ENCODE measurements at places on chromosomes 4 and X.

DNA sequence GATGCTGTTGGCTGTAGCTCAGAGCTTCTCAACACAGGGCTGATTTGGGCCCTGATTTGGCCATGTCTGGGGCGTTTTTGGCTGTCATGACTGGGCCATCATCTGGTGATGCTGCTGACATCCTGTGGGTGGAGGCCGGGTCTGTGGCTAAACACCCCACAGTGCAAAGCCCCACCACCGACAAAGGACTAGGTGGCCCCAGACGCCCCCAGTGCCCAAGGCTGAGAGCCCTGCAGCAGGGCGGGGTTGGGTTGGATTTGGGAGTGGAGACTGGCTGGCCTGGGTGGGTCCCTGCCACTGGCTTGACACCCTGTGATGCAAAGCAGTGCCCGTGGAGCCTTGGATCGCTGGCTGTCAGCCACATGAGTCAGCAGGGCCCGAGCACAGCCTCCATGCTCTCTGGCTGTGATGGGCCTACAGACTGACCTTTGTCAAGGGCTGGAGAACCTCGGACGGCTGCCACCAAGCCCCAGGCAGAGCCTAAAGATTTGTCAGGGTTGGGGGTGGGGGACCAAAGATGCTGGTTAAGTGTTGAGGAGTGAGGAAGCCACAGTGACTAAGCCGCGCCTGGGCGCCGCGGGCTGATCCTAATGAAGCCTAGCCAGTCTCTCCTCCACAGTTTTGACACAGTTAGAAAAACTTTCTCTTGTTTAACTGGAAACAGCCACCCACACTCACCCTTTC, 28.3 kb downstream of the CYTL1 start:
- DNase-seq: peak; percentile 98

GRCh38 chr4:42906891-42907759, 14.6 kb downstream of the GRXCR1 start:
- no peak for DNase-seq

DNA sequence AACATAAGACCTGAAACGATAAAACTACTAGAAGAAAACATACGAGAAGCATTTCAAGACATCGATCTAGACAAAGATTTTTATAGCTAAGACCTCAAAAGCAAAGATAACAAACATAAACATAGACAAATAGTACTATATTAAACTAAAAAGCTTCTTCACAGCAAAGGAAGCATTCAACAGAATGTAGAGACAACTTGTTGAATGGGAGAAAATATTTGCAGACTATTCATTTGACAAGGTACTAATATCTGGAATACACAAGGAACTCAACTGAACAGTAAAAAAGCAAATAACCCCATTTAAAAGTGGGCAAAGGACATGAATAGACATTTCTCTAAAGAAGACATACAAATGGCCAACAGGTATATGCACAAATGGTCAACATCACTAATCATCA, 49.8 kb downstream of the MANBA start:
- no peak for DNase-seq

DNA sequence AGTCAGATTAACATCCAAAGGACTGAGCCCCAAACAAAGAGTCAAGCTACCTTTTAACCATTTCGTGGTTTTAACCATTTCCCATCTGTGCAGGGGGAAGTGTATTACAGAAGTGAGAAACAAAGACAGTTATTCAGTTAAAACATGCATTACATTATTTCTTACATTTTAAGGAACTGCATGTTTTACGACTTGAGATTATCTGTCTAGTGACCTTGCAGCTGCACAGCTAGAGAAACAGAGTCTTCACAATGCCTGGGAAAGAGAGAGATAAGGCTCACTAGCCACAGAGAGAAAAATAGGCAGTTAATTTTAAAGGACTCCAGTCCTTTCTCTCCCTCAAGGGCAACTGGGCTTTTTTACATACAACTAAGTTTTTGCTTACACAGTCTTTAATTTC, 48.7 kb upstream of the KLHL4 start:
- no peak for DNase-seq

- DNase-seq: peak; percentile 61
Measured at GRCh38 chrX:118976599-118977340, 2.4 kb downstream of the LONRF3 start.

DNA sequence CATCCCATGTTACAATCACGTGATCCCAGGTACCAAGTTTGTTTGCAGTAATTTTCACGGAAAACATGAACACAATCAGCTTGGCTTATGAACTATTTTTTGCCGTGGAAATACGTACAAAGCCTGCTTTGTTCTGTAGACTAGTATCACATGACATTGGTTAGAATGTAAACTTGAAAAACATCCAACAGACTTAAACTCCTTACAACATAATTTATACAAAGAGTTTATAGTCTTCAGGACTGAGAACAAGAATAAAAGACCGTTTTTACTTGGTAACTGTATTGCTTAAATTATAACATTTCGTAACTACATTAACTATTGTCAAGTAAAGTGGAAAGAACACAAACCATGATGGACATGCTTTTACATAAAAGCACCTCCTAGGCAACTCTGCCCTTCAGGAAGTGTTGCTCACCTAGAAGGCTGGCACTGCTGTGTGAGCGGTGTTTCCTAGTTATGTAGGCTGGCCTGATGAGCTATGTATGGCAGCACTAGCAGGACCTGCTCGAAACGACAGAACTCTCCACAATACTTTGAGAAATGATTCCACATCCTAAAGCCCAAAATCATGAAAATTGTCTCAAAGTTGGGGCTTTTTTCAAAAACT, 41.8 kb upstream of the WDR1 start:
- no peak for DNase-seq

DNA sequence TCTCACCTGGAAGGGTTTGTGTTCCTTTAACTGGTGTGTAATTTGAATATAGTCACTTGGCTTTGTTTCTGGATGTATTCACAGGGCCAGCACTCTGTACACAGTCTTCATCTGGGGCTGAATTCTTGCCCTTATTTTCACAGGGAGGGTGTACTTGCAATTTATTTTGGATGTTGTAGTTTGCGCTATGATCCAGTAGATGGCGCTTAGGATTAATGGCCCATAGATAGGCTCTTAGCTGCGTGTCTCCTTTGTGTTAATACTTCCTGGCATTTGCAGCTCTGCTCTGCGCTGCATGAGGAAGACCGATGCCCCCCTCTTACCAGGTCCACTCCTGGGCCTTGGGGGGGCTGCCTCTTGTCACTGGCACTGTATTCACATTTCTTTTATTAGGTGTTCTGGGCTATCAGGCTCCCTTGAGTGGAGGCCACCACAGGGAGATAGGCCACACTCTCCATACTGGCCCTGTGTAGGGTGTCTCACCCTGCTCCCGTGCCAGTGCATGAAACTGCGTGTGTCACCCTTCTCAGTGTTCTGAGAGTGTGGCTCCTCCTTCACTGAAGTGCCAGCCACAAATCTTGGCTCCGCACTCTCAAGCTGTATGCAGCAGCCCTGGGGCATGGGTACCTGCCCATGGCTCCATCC, 562.2 kb downstream of the ZIC3 start:
- DNase-seq: no peak

DNA sequence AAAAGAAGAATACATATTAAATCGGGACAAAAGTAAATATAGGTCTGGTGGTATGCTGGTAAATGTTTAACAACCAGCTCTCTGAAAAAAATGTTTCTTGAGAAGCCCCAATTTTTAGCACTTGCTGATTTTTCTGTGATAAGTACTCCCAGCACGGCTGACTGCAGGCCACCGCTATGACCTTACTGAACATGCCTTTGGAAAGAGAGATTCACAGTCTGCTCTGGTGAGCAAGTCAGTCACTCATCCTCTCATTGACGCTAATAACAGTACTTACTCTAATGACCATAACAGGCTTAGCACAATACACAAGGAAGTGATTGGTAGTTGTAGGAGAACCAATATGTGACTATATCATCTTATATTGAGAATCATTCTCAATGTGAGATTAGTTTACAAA, 98.9 kb upstream of the BLTP1 start:
- DNase-seq: no peak

DNA sequence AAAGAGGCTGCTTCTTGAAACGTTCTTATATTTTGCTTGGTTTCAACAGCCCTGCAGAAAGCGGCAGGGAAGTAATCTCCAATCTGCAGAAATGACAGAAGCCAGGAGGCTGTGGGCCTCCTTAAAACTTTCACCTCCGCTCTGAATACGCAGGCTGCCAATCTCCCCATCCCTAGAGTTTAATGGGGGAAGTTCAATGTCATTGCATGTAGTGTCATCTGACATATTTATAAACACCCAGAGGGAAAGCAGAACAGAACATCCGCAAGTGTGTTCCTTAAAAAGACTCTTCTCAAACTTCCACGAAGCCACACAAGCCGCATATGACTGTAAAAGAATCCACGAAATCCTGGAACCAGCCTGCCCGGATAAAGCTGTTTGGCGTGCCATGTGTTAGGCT, 148.8 kb upstream of the TBL1X start:
- DNase-seq: no peak

DNA sequence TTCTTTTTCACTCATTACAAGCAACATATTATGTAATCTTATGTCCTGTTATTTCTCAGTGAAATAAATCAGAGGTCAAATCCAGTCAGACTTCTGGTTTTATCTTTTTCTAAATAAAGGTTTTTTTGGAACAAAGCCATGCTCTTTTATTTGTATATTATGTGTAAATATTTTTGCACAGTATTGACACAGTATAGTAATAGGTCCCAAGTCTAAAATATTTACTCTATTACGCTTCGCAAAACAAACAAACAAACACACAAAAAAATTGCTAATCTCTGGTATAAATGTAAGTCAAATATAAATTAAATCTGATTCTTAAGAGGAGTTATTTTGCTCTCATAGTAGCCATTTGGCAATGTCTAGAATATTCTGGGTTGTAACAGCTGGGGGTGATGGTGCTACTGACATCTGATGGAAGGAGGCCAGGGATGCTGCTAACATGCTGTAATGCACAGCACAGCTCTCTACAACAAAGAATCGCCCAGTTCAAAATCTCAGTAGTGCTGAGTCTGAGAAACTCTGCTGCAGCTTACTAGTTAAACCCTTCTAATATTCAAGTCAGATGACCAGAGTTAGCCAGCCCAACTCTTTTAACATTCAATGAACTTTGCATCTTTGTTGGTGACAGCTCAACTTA, 602.1 kb downstream of the RAB28 start:
- DNase-seq: no peak

DNA sequence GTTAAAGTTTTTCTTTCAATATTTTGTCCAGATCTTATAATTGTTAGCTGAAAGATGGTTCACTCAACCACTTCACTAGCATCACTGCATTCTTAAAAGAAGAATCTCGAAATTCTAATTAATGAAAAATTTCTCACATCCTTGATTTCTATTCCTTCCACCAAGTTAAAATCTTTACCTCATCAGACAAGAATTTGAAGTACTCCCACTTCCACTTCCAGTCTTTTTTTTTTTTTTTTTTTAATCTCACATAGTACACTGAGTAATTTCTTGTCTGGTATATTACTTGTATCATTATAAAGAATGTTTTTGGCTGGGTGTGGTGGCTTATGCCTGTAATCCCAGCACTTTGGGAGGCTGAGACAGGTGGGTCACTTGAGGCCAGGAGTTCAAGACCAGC, 73.2 kb downstream of the FBXW7 start:
- DNase-seq: no peak

DNA sequence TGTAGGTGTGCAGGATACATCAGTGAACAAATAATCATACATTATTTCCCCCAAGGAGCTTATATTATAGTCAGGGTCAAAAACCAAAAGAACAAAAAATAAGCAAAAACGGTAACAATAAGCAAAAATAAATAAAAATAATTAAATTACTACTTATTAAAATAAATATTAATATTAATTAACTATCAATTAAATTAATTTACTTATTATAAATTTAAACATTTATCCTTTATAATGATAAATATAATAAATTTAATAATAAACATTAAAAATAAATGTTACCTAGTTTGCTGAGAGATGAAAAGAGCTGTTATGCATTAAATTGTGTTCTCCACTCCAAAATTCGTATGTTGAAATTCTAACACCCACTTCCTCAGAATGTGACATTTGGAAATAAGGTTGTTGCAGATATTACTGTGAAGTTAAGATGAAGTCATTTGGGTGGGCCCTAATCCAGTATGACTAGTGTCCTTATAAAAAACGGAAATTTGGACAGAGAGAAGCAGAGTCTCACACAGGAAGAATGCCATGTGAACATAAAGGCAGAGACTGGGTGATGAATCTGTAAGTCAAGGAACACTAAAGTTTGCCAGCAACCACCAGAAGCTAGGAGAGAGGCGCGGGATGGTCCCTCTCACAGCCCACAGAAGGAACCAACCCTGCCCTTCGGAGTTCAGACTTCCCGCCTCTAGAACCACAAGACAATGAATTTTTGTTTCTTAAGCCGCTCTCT, 67.2 kb upstream of the IBSP start:
- DNase-seq: no peak

GRCh38 chr4:88439161-88439760, 17.7 kb upstream of the HERC5 start:
- no peak for DNase-seq

- DNase-seq: no peak
Measured at GRCh38 chr4:145909281-145909715, 29.3 kb downstream of the ZNF827 start.

GRCh38 chr4:70706516-70706915, 15.2 kb upstream of the RUFY3 start:
- DNase-seq: no peak

GRCh38 chr4:1330761-1331590, 16.0 kb upstream of the UVSSA start:
- DNase-seq: no peak

DNA sequence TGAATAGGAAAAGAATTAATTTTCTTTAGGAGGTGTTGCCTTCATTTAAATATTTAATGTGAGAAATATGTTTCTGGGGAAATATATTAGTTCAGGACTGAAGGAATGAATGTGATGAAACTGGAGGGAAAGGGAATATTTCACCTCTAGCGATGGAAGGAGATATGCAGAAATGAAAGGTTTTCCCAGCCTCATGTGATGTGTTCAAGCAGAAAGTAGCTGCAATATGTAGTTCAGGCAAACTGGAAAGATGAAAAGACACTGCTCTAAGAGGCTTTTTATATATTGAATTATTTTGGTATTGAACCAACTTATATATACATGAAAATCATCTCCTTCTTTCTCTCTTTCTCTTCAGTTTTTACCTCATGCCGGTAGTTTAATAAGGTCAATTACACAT, 3.4 kb downstream of the GRID2 start:
- no peak for DNase-seq

GRCh38 chrX:72368796-72369195, 63.1 kb upstream of the CITED1 start:
- DNase-seq: no peak

DNA sequence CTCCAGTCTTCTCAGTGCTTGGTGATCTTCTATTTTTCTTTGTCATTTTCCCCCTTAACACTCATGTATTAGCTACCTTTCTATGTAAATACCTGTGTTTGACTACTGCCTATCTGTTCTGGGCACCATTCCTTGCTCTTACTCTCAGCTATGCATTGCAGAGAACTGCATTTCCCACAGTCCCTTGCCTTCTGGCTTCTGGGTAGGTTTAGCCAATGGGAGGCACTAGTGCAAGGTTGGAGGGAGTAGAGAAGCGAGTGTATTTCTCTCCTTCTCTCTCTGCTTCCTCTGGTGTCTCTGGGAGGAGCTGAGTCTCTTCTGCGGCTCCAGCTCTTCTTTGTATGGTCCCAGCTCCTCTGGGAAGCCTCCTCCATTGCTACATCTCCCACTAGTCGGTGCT, 50.5 kb downstream of the CWH43 start:
- no peak for DNase-seq
